ENCODE measurements at places on chromosomes 3 and 15.

DNA sequence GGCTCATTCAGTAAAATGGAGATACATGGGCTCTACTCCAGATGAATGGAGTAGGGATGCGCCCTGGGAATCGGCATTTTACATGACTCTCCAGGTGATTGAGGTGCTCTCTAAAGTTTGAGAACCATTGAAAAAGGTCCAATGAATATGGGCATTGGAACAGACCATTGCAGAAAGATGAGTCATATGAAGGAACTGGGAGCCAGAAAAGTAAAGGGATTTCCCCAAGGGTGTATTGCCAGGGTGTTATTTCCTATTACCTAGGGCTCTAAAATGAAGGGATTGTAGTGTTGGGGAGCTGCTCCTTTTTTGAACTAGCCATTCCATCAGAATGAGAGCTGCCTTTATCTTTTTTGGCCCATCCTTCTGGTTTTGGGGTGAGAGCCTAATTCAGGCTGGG lies 21.7 kb downstream of the CLDN11 start:
- no peak for DNase-seq

GRCh38 chr3:34367521-34367920 lies 569.1 kb downstream of the PDCD6IP start:
- DNase-seq: no peak

- no peak for DNase-seq
Observed at GRCh38 chr15:101090428-101090790, 161.4 kb downstream of the CHSY1 start.

DNA sequence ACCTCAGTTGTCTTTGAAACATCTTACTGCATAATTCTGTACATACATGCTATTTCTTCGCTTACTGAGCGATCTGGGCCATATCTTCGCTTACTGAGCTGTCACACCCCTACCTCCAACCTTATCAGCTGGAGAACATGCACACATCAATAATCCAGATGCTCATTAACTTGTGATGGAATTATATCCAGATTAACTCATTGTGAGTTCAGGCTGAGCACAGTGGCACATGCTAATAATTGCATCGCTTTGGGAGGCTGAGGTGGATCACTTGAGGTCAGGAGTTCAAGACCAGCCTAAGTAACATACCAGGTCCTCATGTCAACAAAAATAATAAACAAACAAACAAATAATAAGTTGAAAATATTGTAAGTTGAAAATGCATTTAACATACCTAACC lies 19.3 kb upstream of the ANXA2 start:
- no peak for DNase-seq

- DNase-seq: no peak
Observed at GRCh38 chr3:14518893-14519292, 21.2 kb downstream of the GRIP2 start.

- DNase-seq: no peak
Observed at GRCh38 chr3:72997421-72997961, 880 bp downstream of the PPP4R2 start.

GRCh38 chr15:80831606-80832224 lies 52.5 kb downstream of the CEMIP start:
- no peak for DNase-seq

- no peak for DNase-seq
Observed at GRCh38 chr15:57423599-57424140, 47.4 kb downstream of the CGNL1 start.

DNA sequence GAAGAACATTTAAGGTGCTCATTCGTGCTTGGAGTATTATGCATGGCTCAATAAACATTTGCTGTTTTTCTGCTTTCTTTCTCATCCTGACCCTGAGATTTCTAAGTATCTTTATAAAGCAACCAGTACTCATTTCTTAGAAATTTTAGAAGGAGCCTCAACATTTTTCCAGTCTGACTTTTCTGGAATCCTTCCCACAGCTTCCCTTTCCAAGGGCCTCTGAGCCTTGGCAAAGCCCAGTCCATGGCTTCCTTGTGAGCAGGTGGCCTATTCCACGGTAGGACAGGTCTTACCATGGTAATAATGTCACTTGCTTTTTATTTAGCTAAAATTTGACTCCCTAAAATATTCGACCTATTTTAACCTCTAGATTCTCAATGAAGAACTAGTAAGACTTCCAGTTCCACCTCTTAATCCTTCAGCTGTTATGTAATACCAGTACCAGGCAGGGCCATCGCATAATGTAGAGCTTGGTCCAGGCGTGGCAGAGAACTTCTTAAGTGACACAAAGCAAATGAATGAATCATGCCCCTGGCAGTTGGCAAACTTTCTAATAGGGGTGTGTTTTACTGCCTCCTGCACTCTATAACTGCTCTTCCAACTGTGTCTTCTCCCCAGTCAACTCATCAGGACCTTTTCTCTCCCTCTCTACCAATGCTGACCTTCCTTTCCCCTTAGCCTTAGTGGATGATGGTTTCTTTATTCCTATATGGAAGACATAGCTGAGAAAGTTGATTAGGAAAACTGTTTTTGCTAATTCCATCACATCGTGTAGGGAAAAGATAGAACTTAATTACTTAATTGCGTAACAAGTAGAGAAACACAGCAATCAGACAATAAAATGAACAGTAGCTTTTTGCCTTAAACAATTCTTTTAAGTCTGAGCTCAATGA lies 894 bp upstream of the TM4SF4 start:
- no peak for DNase-seq

DNA sequence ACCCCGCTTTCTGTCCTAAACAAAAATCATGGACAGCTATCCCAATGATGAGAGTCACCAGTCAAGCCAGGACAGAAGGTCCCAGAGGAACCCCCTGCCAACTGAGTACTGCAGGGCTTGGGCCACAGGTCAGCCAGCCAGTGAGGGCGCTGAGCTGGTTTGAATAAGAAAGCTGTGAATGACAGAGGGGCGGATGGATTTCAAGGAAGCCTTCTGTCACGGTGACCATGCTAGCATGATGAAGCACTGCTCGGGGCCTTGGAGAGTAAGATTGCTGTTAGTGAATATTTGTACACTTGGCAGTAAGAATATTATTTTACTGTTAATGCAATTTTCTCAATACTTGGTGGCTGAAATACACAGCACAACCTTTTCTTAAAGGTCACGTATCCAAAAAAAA lies 734.0 kb upstream of the NR2F2 start:
- DNase-seq: no peak

- DNase-seq: no peak
Observed at GRCh38 chr3:25554376-25554775, 110.3 kb downstream of the TOP2B start.

DNA sequence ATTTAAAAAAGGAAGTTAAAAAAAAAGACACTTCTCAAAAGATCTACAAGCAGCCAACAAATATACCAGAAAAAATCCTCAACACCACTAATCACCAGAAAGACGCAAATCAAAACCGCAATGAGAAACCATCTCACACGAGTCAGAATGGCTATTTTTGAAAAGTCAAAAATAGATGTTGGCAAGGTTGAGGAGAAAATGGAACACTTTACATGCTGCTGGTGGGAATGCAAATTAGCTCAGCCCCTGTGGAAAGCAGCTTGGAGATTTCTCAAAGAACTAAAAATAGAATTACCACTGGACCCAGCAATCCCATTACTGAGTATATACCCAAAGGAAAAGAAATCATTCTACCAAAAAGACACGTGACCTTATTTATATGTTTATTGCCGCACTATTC lies 574.7 kb upstream of the ADAMTS9 start:
- DNase-seq: no peak

DNA sequence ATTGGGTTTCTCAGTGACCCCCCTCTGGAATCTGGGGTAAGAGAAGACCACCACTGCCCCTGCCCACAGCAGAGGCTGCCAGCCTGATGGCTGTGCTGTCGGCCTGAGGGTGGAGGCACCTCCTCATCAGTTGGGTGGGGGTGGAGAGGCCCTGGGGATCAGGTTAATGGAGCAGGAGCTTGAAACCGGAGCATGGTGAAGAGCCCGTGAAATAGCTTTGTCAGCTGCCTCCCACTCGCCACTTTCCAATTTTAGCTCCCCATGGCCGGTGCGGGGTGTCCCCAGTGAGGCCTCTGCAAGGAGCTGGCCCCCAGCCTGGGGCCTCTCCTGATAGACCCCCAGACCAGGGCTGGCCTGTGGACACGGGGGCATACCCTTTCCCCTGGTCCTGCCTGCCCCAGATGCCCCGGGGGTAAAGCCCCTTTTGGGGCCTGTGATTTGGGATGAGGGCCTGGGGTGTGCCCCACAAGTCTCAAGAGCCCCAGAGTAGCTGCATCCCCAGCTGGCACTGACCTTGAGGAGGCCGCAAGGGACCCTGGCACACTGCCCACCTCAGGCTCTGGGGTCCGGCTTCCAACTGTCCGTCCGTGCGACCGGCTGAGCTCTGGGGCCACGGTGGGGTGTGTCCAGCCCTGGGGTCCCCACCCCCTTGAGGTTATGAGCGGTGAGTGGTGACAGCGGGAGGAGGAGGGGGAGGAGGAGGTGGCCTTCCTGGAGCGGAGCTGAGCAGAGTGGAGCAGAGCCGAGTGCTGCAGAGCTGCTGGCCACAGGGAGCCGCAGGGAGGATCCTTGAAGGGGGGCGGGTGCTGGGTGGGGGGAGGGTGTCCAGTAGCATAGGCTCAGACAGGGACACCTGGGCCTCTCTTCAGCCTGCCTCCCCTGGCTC lies at the start of gene HHATL:
HHATL (minus strand) TSS at position 733 of the 886 bp plus-strand sequence. CDS start 1,972 bp downstream, outside the sequence.
- DNase-seq: no peak

GRCh38 chr15:38454696-38455090 lies 766 bp downstream of the FAM98B start:
- no peak for DNase-seq

GRCh38 chr15:76986743-76987142 lies 8.2 kb upstream of the PSTPIP1 start:
- DNase-seq: no peak

DNA sequence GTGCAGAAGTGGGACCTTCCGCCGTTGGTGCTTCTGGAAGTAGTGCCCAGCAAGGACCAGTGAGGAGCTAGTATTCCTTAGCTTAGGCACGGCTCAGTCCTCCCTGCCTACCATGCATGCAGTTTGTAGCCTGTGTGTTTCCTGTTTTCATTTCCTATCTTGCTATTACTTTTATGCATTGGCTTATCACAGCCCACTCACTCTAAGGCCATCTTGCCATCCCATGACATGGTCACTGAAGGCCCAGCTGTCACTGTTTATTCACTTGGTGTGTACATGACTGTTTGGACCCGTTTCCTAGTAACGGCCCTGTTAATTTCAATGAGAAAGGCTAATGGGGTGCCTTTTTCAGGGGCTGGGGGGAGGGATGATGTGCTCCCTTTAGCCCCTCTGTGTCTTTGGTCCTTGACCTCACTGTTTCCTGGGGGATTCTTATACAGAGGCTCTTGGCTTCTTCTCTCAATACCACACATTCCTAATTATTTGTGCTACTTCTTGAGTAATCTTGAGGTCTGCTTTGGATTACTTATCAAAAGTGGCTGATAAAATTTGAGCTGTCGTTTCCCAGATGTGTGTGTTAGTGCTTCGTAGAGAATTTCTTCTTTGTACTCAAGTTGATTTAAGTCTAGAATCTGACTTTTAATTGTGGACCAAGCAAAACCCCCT lies 24.5 kb upstream of the TRAK1 start:
- DNase-seq: no peak

GRCh38 chr3:40593351-40593750 lies 68.6 kb downstream of the ZNF621 start:
- DNase-seq: no peak

GRCh38 chr3:102353805-102354204 lies 81.0 kb upstream of the ZPLD1 start:
- DNase-seq: no peak

GRCh38 chr3:128674161-128674784 lies 23.7 kb upstream of the RPN1 start:
- no peak for DNase-seq

DNA sequence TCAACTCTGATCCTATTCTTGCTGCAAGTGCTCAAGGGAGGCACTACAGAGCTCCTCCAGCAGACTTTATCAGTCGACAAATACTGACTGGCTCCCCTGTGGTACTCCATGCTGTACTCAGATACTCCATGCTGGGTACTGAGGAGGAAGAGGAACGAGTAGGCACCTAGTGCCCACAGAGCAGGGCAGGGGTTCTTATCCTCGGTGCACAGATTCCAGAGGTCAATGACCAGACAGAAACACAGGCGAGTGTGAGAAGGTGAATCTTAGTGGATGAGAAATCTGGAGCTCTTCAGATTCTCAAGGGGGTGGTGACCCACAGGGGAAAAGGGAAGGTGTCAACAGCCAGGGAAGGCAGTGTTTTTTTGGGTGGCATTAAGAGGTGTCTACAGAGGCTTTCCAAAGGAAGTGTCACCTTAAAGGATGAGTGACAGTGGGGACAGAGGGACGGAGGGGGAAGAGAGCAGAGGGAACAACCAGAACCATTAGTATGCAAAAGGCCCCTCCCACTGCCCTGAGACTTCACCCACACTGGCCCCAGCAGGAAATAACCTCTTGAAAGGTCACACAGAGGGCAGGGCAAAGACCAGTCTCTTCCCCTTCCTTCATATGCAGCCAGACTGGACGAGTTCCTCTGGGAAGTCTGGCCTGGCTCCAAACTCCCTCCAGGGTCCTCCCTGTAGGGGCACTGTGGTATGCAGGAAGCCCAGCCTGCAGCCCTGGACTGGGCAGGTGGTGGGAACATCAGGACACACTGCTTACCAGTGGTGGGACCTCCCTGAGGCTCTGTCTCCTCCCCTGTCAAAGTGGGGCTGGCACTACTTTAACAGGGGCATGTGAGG lies 27.5 kb downstream of the CCDC12 start:
- DNase-seq: no peak

GRCh38 chr3:13769422-13769821 lies 110.4 kb downstream of the WNT7A start:
- no peak for DNase-seq

- no peak for DNase-seq
Observed at GRCh38 chr3:13314877-13315276, 105.2 kb downstream of the NUP210 start.

GRCh38 chr3:59839810-59840515 lies 790.1 kb upstream of the CFAP20DC start:
- no peak for DNase-seq

DNA sequence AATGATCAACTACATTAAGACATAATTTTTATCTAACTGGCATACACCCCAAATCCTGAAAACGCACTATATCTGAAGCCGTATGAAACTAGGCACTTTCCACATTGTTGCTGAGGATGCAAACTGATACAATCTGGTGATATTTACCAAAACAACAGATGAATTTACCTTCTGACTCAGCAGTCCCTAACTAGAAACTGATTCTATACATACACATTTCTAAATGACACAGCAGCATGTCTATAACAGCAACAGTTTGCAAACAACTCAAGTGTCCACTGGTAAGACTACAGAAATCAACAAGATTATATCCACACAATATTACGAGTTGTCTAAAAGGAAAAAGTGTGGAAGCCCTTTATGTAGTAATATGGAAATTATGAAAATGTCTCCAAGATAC lies 22.9 kb downstream of the SECISBP2L start:
- DNase-seq: no peak

DNA sequence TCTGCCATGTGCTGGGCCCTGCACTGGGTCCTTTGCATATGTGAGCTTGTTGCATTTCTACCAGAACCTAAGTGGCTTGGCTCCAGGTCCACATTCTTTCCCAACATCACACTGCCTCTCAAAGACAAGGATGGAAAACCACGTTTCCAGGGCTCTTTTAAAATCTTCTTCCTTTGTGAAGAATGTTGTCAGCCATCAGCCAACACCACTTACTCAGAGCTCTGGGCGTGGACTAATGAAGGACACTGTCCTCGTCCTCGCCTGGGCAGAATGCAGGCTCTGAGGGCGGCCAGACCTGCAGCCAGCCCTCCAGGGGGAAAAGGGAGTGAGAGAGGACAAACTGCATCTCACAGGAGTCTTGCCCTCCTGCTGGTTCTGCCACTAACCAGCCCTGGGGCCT lies 49.7 kb downstream of the MAGEF1 start:
- no peak for DNase-seq

Data from stimulated activated CD4-positive, alpha-beta T cell treated with anti-CD3 and anti-CD28 coated beads, Interleukin-1b, Interleukin-23, amount 100 ng/mL, for 1 hour (primary cell).